ENCODE measurements at places on chromosomes 13 and 19. TPM values are rescaled to one million over a fixed set of nuclear protein-coding genes. Genes with fewer than 3 reads are reported as not detected.

DNA sequence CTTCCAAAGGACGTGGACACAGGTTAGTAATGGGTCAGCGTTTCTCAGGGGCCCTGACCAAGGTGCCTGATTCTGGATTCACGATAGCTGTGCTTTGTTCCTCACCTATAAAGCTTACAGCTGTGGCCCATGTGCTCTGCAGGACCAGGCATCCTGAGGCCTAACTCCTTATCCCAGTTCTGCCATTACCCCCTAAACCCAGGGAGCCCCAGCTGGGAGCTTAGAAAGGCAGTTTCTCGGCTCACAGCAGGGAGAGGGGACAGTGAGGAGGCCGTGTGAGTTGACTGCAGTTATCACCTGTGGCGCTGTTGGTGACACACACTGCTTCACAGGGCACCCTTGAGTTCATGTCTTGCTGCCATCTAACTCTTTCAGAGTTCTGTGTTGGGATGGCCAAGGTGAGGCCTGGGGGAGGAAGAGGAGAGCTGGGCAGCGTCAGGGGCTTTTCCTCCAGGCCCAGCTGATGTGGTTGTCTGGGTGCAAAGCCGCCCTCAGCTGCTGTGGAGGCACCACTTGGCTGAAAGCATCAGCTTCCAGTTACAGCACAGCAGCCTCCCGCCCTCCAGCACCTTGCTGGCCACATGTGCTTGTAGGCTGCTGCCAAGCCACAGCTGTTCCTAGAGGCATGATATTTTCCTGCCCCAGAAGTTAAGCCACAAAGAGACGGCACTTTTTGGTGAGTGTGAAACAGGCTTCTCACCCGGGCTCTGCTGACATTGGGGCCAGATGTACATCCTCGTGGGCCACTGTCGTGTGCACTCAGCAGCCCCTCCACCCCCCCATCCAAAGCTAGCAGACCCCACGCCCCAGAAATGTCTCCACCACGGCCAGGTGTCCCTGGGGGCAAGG is 99.6 kb upstream of the MCF2L start:
- no peak for DNase-seq
- no peak overlapping the region for H3K27ac ChIP-seq
- no peaks in the 10 kb centered on the region for H3K27me3 ChIP-seq
- H3K36me3 ChIP-seq = no peaks in the 10 kb centered on the region
- no peak overlapping the region for H3K4me3 ChIP-seq
- peaks cover 21% of the 10 kb centered on the region for H3K4me1 ChIP-seq

- DNase-seq = no peak
- no peaks in the 10 kb centered on the region for H3K27me3 ChIP-seq
- peaks cover 4% of the 10 kb centered on the region for H3K4me1 ChIP-seq
- no peak overlapping the region for H3K27ac ChIP-seq
- no peaks in the 10 kb centered on the region for H3K36me3 ChIP-seq
These were observed 95.2 kb downstream of the LRCH1 start for GRCh38 chr13:46648166-46648607.

- H3K27ac ChIP-seq = no peak overlapping the region
- H3K4me3 ChIP-seq = no peak overlapping the region
- no peak for DNase-seq
- no peaks in the 10 kb centered on the region for H3K27me3 ChIP-seq
- no peaks in the 10 kb centered on the region for H3K4me1 ChIP-seq
- no peaks in the 10 kb centered on the region for H3K36me3 ChIP-seq
These were observed 2425.1 kb upstream of the PCDH20 start for GRCh38 chr13:63840551-63841421.

DNA sequence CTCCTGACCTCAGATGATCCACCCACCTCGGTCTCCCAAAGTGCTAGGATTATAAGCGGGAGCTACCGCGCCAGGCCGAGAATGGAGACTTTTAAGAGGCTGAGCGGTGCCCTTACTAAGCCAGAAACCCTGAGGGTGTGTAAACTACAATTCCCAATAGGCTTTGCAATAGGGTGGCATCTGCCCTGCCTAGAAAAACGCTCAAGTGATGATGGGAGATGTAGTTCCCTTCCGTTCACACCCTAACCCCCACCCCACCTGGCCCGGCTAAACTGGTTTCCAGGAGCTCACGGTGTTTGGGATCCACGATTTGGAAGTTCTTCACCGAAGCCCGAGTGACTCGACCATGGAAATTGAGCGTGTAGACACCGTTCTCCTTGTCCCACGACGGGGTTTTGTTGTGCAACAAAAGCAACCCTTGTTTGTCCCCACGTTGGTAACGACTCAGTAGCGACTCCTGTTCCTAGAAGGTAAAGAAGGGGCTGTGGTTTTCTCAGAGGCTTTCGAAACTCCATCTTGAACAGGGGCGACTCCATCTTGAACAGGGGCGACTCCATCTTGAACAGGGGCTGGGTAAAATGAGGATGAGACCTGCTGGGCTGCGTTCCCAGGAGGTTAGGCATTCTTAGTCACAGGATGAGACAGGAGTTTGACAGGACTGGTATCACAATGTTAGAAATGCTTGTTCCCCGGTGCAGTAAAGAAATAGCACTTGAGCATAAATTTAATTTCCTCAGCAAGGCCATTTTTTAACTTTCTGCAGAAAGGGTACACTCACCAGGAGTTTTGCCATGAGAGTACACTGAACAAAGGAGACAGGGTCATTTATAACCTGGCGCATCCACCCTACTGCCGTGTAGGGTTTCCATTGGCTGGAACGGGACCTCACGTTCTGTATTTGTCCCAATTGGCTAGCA is 9.8 kb downstream of the PPP1R15A start:
- H3K4me3 ChIP-seq = no peak overlapping the region
- no peak for DNase-seq
- H3K36me3 ChIP-seq = no peaks in the 10 kb centered on the region
- H3K27ac ChIP-seq = no peak overlapping the region

DNA sequence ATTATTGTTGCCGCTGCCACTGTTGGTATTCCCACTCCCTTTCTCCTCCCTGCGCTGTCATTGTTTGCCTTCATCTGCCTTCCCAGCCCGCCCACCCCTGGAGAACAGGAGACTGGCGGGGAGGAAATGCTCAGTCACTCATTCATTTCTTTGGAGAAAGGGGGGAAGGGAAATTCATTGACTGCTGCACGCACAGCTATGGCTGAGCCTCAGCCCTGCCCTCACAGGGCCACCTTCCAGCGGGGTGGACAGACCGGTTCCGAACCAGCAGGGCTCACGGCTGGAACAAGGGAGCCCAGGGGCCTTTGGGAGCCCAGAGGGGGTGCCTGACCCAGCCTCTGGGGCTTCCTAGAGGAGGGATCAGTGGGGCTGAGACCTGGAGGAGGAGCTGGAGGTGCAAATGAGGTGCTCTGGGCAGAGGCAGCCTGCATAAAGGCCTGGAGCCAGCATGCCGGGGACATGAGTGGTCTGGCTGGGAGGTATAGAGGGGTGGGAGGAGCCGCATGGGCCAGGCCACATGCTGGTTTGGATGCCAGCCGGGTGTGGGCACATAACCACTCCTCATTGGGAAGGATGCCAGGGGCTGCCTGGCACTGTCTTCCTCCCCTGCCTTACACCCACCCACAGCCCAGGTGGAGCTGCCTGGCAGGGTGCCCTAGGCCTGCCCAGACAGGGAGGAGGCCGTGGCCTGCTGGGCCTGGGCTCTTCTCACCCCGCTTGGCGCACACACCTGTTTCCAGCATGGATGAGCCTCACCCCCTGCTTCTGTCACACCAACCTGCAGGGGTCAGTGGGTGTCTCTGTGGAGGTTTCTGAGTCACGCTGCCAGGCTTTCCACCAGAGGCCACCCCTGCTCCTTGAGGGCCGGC is 26.8 kb downstream of the PPP5C start:
- H3K27ac ChIP-seq = no peak overlapping the region
- H3K36me3 ChIP-seq = peaks cover 22% of the 10 kb centered on the region
- H3K4me3 ChIP-seq = no peak overlapping the region
- H3K27me3 ChIP-seq = no peaks in the 10 kb centered on the region
- DNase-seq = no peak

GRCh38 chr19:31100981-31101380 is 248.3 kb downstream of the TSHZ3 start:
- no peaks in the 10 kb centered on the region for H3K4me1 ChIP-seq
- DNase-seq = no peak
- H3K4me3 ChIP-seq = no peak overlapping the region
- H3K27ac ChIP-seq = no peak overlapping the region
- H3K36me3 ChIP-seq = no peaks in the 10 kb centered on the region

RASAL3 gene
- 125 TPM for total RNA-seq

RXFP2 gene
- total RNA-seq = not detected

SGCG gene
- total RNA-seq = not detected

PDE4C gene
- total RNA-seq = not detected

Data from CD8-positive, alpha-beta memory T cell (primary cell).